ENCODE measurements at places on chromosomes 7 and 10. TPM values are rescaled to one million over a fixed set of nuclear protein-coding genes. Genes with fewer than 3 reads are reported as not detected.

Gene NXPH1
- not detected for total RNA-seq

- DNase-seq, result no peak
Measured at GRCh38 chr10:100033766-100034418, 24.1 kb upstream of the DNMBP start.

GRCh38 chr7:150361402-150361801 lies 7.2 kb upstream of the REPIN1 start:
- no peak for DNase-seq

Gene NPY
- not detected for total RNA-seq

Gene FAM25A
- total RNA-seq, result not detected

Gene ELN
- 0.26 TPM for total RNA-seq
